Activated CD4-positive, CD25-positive, alpha-beta regulatory T cell treated with anti-CD3 and anti-CD28 coated beads, Interleukin-2, amount 50 U/mL, for 24 hours (primary cell): ENCODE measurements at places on chromosomes 16 and 17.
A peak's percentile ranks its signal among the peaks of the same experiment; 100 is the strongest.

DNA sequence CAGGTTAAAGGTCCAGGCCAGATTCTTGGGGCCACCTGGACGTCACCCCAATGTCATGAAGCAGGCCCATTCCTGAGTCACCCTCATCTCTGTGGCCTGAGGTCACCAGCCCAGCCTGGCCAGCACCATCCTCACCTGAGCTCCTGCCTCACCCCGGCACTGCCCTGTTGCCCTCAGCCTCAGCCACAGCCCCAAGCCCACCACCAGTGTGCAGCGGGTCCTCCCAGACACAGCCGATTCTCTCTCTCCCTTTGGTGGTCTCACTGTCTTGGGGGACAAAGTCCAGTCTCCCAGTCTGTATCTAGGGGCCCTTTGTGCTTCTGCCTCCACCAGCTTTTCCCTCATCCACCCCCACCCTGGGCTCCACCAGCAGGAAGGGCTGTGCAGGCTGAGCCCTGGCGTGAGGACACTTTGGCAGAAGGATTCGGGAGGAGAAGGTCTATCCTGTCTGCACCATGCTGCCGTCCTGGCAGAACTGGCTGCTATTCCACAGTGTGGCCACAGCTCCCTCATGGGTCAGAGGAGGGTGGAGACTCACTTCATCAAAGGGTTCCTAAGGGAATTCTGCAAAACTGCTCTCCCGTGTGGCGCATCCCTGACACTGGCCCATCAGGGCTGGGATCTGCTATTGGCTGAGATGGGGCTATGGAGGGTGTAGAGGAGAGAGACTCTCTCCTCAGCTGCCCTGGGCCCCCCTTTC is 64.3 kb downstream of the PRMT7 start:
- ATAC-seq = no peak

DNA sequence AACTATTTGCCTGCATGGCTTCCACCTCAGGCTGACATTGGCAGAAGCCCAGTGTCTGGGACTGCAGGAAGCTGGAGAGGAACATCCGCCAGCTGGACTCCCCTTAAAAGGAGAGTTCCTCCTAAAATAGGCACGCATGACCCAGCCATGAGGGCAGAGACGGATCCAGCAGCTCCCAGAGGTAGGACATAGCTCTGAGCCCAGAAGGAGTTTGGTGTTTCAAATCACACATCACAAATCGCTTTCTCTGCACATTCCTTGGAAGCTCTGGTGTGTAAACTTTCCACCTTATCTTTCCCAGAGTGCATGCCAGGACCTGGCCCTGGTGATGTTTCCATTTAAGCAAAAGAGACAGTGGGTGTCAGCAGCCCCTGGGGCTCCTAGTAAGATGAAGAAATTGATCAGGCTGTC is 231.1 kb upstream of the CDH5 start:
- ATAC-seq = no peak

GRCh38 chr17:55089256-55089655 is 120.7 kb downstream of the STXBP4 start:
- peak; percentile 5 for ATAC-seq

- no peak for ATAC-seq
These were observed 36.1 kb downstream of the B4GALNT2 start for GRCh38 chr17:49168706-49169105.

GRCh38 chr17:41538565-41538991 is 10.5 kb upstream of the KRT19 start:
- ATAC-seq = no peak

DNA sequence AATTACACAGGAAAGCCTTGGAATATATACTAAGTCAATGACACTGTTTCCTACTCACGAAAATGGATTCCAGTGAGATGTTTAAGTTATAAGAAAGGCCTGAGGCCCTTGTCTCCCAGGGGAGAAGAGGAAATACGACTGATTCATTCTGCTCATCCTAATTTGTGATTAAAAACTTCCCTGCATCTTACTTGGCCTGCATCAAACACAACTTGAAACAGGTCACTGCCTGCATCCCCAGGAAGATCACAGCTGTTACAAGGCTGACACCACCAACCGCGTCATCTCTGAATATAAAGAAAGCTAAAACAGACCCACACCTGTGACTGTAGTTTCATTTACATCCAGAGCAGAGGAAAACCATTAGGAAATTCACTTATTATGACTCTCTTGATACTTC is 121.9 kb downstream of the DNAH3 start:
- ATAC-seq = no peak

- no peak for ATAC-seq
These were observed 15.4 kb downstream of the PLLP start for GRCh38 chr16:57268804-57269800.

GRCh38 chr17:58510075-58510474 is 4.4 kb downstream of the MTMR4 start:
- ATAC-seq = no peak

DNA sequence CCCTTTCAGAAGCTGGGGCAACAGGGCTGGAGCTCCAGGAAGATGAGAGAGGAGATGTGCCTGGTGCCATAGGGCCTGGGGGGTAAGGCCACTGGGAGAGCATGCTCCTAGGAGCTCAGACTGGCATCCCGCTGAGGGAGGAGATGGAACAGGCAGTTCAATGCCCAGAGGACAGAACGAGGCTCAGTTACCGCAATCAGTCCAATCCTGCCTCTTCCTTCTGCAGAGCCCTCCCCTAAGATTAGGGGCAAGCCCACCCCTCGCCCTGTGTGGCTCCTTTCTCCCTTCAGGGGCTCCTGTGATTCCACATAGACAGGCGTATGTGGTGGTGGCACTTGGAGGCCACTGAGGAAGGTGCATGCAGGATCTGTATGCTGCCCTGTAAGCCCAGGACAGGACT is 2.4 kb downstream of the CCDC42 start:
- ATAC-seq = no peak

DNA sequence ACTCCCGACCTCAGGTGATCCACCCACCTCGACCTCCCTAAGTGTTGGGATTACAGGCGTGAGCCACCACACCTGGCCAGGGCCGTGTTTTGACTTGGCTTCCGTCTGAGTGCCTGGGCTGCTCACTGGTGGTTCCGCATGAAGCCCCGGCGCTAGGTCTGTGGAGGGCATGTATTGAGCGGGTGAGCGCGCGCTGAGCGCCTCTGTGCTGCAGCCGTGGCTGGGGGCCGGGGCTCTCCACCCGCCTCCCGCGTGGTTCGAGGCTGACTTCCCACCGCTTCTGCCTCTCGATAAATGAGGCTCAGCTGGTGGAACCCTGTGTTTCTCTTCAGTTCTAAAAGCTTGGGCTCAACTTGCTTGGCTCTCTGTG is 38.9 kb upstream of the ATP2A3 start:
- no peak for ATAC-seq

- ATAC-seq = no peak
These were observed 4.4 kb downstream of the TAOK2 start for GRCh38 chr16:29978081-29978480.

- no peak for ATAC-seq
These were observed 649 bp downstream of the GSE1 start for GRCh38 chr16:85613604-85614337.

- ATAC-seq = no peak
These were observed 191.1 kb downstream of the C16orf78 start for GRCh38 chr16:49564496-49565229.

GRCh38 chr16:80804526-80805383 is at the start of gene CDYL2:
TSS of gene CDYL2 (minus strand) at chr16:80804598. CDS start at chr16:80804173, 425 bp downstream.
- peak; percentile 55 for ATAC-seq

DNA sequence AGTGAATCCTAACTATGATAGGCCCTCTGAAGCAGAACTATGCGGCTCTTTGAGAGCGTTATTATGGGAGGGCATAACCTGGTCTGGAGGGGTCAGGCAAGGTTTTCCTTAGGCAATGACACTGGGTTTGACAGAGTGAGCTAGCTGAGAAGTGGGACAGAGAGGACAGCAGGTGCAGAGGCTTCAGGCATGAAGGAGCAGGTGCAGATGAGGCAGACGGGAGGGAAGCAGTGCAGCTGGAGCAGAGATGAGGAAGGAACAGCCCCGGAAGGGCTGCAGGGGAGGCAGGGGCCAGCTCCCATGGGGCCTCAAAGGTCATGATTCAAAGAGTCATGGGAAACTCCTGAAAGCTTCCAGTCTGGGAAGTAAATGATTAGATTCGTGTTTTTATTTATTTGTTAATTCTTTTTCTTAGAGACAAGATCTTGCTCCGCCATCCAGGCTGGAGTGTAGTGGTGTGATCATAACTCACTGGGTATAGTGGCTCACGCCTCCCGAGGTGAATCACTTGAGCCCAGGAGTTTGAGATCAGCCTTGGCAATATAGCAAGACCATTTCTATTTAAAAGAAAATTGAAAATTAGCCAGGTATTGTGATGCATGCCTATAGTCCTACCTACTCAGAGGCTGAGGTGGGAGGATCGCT is 5.4 kb downstream of the MARCHF10 start:
- ATAC-seq = no peak

DNA sequence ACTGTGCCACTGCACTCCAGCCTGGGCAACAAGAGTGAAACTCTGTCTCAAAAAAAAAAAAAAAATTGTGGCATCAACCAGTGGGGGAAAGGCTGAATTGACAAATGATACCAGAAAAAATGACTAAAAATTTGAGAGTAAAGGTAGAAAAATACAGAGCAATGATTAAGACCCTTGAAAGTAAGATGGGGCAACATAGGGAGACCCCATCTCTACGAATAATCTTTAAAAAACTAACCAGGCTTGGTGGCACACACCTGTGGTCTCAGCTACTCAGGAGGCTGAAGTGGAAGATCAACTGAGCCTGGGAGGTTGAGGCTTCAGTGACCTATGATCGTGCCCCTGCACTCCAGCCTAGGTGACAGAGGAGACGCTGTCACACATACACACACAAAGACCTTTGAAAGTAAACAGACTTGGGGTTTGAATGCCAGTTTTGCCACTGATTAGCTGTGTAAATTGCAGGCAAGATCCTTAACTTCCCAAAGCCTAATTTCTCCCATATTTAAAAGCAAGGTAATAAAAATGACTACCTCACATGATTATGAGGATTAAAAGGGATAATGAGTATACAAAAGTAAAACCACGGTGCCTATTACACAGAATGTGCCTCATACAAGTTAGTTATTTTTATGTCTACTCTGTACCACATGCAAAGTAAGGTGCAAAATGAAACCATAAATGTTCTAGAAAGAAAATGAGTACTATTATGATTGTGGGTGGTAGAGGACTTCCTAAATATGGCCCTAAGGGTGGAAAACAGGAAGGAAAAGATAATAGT is 21.7 kb upstream of the PAFAH1B1 start:
- peak; percentile 70 for ATAC-seq
